Inflammatory macrophage (primary cell): ENCODE measurements at places on chromosomes 7 and 10.

GRCh38 chr7:131843898-131844331 lies 287.5 kb upstream of the PODXL start:
- DNase-seq = no peak

- DNase-seq = no peak
These were observed 22.3 kb upstream of the GAD2 start for GRCh38 chr10:26194275-26194674.

DNA sequence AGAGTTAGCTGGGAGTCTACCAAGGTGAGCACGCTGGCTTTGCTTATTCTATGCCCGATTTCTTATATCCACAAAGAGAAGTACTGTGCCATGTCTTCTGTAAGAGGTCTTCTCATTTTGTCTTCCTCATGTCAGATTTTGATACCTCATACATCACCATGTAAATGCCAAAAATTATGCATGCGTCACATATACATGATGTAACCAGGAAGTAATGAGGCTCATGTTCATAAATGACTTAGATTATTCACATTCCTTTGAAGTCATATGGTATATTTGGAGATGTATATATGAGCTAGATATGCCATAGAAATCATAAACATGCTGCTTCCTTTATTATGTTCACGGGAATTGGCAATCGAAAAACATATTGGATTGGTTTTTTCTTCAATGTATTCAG lies 97.7 kb upstream of the CELF2 start:
- DNase-seq = no peak

- DNase-seq = no peak
These were observed 96.8 kb downstream of the SPAG6 start for GRCh38 chr10:22442063-22442462.

DNA sequence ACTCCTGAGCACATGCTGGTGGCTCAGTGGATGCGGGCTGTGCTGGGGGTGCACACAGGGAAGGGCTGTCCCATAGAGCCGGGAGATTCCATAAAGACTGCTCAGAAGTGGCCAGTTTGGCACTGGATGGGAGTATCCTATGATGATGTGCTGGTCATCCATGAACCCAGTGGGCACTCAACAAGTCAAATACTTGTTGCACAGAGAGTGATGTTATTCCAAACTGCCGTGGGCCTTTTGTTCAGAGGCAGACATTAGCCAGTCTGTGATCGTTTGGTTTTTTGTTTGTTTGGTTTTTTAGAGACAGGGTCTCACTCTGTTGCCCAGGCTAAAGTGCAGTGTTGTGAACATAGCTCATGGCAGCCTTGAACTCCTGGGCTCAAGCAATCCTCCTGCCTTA lies 30.9 kb upstream of the SAMD8 start:
- no peak for DNase-seq

DNA sequence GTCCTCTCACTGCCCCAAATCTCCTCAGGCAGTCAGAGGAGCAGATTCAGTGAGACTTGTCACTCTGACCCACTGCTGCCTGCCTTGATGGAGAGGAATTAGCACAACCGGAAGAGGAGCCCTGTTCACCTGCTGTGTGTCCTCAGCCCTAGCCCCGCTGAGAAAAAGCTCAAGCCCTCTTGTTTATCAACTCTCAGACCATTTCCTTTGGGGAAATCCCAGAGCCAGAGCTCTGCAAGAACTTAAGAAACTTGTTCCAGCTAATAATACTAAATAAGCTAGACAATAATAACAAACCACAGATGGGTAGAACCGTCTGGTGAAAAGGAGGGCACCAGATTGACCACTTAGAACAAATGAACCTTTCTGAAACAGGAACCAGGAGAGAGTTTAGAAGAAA lies 37.7 kb upstream of the ITGB1 start:
- DNase-seq = no peak

DNA sequence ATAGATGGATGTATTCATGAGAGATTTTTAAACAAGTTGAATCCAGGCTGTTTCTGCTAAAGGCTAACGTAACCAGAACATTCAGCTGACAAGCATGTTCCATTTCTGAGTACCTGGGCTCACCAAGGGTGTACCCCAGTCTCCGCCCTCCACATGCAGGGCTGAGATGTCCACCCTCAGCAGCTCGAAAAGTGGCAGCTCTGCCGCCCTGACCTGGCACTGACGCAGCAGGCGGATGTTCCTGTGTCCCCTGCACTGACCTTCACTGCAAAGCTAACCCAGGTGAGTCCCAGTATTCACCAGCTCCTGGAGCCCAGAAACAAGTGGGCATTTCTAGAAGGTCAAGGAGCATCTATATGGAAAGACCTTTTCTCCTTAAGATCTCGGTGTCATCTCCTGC lies 437.4 kb downstream of the PTPRN2 start:
- DNase-seq = no peak

GRCh38 chr10:93916257-93917063 lies 22.7 kb downstream of the SLC35G1 start:
- no peak for DNase-seq

GRCh38 chr7:47428768-47429472 lies 153.0 kb downstream of the TNS3 start:
- DNase-seq = no peak

- no peak for DNase-seq
These were observed 100.3 kb downstream of the CCSER2 start for GRCh38 chr10:84428711-84429110.

GRCh38 chr10:77291596-77292505 lies 345.8 kb downstream of the KCNMA1 start:
- no peak for DNase-seq
